Hematopoietic multipotent progenitor cell treated with erythropoietin and hydrocortisone succinate and interleukin-3 and kit ligand, for 17 days (in vitro differentiated cells): ENCODE measurements at places on chromosomes 7 and 10.

DNA sequence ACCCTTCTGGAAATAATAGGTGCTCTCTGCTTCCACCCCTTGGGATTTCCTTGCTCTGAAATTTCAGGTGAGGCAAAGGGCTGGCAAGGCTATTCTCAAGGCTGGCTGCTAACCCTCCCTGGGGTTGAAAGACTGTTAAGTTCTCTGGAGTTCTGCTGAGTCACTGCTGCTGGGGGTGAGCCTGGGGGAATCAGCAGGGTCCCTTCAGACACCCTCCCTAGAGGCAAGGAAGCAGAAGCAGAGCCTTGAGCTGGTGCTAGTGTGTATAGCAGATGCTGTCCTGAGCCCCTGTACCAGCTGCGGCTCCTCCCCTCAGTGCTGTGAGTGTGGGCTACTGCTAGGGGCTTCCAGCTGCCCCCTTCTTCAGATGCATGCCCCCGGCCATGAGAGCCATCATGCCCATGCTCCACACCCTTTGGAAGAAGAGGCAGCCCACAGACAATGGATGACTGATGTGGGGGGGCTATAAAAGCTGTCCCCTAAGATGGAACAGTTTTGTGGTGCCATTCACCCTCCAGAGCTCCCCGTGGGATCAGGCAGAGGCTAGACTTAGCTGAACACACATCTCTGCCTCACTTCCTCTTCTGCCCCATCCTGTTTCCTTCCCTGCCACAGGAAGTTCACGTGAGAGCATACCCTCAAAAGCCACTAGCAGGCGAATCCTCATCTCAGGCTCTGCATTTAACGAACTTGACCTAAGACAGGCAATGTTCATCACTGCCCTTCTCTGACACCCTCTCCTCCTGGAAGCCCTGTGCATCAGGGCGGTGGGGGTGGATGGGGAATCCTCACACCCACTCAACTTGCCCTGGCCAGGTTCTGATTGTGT, 91.8 kb downstream of the SH3PXD2A start:
- DNase-seq: no peak

DNA sequence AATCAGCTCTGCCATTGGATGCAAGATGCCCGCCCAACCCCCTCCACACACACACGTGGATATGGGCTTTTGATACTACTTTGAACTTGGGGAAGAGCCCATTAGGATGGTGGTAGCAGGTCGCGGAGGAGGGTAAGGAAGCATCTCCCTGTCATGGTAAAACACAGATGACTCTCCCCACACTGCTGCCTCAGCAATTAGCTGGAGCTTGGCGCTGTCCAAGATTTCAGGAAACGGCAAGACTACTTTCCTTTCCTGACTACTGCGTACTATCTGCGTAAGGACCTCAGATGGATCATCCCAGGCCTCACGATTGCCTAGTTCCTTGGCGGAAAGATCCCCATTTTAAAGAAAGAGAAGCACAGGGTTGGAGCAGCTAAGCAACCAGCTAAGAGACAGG, 134.3 kb downstream of the C10orf90 start:
- DNase-seq: no peak

DNA sequence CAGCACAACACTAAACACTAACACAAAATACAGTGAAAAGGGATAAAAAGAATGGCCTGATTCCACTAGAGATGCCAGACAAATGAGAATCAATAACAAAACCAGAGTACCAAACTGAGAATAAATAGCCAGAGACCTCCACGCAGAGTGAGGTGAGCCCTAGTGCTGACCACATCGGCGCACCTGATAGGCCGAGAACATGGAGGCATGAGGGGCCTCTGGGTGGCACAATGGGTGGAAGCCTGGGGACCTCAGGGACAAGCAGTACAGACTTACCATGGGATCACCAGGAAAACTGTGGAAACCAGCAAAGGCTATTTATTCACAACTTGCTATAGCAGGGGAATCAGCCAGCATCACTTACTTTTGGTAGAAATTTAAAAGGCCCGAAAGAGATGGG, 1.8 kb upstream of the CSGALNACT2 start:
- no peak for DNase-seq

DNA sequence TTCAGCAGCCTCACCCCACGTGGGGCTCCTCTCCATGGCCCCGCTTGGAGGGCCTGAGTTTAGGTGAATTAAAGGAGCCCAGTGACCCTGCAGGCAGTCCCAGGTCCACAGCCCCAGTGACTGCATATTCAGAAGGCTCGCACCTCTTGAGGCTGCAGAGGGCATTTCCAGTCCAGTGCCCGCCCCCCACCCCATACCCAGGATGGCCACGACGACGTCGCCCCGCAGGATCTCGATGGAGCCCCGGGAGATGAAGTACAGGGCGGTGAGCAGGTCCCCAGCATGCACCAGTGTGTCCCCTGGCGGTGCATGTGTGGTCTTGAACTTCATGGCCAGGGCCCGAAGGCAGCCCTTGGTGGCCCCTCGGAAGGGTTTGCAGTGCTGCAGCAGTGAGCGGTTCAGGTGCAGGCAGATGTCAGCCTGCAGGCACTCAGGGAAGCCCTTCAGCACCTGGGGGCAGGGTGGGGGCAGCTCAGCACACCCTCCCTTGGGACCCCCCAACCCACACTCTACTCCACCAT, 28.1 kb downstream of the KCNH2 start:
- DNase-seq: no peak

DNA sequence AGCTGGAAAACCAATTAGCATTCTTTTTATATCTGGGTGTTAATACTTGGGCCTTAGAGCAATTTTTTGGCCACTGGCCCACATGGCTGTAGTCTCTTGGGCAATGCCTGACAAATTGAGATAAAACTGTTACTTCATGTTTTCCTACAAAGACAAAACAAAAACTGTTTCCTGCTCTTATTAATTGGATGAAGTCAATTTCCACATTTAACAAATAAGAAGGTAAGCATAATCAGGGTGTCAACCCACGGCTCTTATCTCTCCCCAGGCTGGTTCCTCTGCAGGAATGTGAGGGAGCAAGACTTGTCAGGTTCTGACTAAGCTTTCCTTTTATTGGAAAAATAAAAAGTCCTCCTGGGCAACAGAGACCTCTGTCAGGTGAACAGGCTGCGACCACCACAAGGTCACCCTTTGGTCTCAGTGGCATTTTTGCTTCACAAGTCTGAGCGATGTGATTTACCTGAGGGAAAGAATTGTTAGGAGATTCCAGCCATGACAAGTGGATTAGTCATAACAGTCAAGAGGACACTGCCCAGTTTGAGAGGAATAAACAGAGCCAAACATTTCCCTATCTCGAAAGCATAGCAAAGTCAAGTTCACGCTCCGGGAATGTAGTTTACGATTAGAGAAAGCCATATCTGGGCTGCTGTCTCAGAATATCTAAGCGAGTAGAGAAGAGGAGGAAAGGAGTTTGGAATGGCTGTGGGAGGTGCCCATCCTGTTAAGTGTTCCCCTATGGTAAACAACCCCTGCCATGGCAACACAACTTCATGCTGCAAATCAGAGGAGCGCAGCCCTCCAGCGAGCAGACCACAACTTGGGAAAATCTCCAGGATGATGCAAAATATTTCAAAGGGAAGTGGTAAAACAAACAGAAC, 144.4 kb downstream of the TES start:
- DNase-seq: no peak

DNA sequence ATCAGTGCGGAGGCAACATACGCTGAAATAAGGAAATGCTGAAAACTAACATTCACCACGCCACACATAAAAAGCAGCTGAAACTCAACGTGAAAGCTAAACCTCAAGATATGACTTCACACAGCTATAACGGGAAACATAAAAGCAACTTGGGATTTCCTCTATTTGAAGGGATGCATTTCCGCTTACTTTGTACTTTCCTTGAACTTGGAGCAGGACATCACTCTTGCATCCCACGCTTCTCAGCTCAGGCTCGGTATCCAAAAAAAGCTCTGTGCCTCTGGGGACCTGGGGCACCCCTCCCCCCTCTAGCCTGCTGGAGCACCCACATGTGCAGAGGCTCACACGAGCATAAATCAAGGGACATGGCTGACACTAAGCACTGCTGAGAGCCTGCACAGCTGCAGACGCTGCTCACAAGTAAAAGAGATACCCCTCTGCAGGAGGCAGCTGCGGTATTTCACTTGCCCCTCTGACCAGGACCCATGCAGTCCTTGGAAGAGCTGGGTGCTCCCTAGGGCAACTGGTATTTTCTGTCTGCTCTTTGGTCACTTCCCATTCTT, 34.2 kb downstream of the PARD3 start:
- DNase-seq: no peak

DNA sequence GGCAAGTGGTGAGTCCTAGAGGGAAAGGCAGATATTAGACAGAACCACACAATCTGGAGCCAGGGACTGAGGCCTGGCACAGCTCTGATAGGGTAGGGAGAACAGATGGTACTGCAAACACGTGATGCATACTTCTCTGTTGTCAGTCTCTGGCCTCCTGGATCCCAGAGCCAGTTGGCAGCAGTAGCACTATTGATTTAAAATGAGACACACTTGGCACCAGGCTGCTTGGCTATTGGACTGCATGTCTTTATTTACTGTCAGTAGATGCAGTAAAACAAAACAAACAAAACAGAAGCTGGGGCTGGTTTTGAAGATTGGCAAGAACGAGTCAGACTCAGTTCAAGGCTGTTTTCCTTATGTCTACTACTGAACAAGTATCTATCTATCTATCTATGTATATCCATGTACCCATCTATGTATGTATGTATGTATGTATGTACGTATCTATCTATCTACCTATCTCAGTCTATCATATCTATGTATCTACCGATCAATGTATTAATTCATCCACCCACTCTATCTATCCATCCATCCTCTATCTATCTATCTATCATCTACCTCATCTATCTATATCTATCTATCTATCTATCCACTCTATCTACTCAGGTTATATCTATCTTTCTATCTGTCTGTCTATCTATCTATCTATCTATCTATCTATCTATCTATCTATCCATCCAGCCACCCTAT, 23.4 kb upstream of the MGAM2 start:
- no peak for DNase-seq
